Heart right ventricle (tissue), 16 donors: ENCODE measurements at places on chromosomes 3 and 15.

- DNase-seq: no peak
Measured at GRCh38 chr3:15812183-15812582, 14.4 kb upstream of the ANKRD28 start.

DNA sequence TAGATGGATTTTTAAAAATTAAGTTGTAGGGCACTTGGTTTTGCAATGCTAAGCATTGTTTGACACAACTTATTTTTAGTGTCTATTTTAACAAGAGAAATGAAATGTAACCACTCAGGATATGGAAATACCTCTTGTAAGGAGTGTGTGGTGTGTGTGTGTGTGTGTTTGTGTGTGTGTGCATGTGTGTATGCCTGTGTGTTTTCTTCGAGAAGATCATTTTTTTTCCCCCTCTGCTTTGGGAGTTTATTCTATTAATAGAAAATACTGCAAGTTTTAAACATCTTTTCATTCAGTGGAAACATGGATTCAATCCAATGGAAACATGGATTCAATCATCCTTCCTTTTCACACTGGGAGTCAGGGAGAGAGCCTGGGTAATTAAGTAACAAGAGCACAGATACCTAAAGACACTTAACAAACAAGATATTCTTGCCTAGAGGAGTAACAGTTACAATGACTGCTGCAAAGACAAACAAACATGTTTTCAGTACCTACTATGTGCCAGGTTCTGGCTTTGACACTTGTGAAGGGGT lies 567.2 kb upstream of the TBL1XR1 start:
- DNase-seq: no peak

DNA sequence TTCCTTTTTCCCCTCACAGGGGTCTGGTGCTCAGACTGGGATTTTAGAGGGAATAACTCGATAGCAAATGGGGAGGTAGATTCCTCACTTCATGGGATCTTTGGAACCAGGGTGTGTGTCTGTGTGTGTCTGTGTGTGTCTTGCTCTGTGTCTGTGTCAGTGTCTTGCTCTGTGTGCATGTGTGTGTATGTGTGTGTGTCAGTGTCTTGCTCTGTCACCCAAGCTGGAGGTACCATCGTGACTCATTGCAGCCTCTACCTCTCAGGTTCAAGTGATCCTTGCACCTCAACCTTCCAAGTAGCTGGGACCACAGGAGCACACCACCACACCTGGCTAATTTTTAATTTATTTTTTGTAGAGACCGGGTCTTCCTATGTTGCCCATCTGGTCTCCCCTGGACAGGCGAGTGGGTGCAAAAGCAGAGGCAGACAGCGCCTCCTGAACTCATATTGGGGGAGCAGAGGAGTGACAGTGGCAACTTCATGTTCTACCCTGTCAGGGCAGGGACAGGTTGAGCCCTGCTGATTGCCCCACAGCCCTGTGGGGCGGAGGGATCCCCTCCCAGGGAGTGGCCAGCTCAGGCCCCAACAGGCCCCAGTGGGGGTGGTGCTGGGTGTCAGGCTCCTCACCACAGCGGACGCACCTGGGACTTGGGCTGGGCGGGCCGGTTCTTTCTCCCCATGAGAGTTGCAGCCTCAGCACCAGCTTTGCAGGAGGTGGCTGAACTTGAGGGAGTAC lies 10.4 kb upstream of the SEMA4B start:
- DNase-seq: no peak

- no peak for DNase-seq
Measured at GRCh38 chr3:123046262-123047061, 18.9 kb upstream of the SEMA5B start.

DNA sequence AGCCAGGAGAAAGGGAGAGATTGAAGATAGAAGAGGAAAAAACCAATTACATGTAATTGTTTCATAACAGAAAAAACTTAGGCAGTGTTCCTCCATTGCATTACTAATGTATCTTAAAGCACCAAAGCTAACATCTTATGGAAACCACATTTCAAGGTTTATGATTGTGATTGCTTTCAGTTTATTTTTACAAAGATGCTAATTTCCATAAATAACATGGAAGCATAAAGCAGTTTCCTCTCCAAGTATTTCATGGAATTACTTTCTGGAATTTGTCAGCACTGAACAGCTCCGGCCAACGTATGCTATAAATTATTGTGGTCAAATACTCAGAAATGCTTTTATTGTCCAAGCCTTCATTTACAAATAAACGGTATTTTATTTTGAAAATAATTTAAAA lies 11.6 kb downstream of the ADAMTSL3 start:
- DNase-seq: no peak

- no peak for DNase-seq
Measured at GRCh38 chr3:128895843-128896697, 16.6 kb downstream of the ACAD9 start.

- DNase-seq: no peak
Measured at GRCh38 chr3:70049761-70050160, 50.2 kb downstream of the SAMMSON start.

- DNase-seq: no peak
Measured at GRCh38 chr3:13075318-13075717, 2.1 kb upstream of the IQSEC1 start.

GRCh38 chr15:81297147-81297572 lies 26.8 kb downstream of the STARD5 start:
- DNase-seq: no peak

DNA sequence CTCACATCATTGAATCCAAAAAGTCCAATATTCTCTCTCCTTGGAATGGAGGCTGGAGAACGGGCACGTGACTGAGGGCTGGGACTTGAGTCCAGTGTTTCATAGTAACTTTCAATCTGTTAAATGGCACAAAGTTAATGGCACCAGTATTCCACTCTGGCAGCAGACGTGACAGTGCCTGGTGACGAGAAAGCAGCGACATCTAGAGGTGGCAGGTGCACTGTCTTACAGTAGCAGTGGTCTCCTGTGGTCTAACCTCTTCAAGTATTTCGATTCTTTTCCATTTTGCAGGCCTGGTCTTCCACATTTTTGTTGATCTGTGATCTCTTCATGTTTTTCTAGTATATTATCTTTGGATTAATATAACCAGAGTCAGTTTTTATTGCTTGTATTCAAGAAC lies 107.1 kb downstream of the OXSM start:
- no peak for DNase-seq

- no peak for DNase-seq
Measured at GRCh38 chr3:181888234-181888633, 176.5 kb downstream of the SOX2 start.

DNA sequence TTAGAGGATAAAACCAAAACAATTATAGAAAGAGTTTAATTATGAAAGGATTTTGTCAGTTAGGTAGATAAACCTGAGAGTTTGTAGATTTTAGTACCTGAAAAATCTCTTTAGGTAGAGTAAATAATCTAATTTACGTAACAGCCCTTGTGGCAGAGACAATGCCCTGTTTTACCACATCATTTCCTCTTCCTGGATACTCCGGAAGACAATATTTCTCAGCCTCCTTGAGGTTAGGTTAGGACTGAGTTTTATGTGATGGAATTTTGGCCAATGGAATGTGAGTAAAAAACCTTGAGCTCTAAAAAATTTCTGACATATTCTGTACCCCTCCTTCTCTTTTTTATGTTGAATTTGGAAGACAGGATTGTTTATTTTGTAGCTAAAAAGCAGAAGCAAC lies 50.7 kb upstream of the TPRG1 start:
- DNase-seq: no peak
